Activated naive CD4-positive, alpha-beta T cell treated with anti-CD3 and anti-CD28 coated beads, Interleukin-2, amount 50 U/mL, for 16 hours (primary cell): ENCODE measurements at places on chromosomes 12 and 14.

GRCh38 chr12:7269273-7269672 lies 34.6 kb upstream of the ACSM4 start:
- DNase-seq = no peak

GRCh38 chr12:20342111-20342510 lies 26.2 kb upstream of the PDE3A start:
- DNase-seq = no peak

DNA sequence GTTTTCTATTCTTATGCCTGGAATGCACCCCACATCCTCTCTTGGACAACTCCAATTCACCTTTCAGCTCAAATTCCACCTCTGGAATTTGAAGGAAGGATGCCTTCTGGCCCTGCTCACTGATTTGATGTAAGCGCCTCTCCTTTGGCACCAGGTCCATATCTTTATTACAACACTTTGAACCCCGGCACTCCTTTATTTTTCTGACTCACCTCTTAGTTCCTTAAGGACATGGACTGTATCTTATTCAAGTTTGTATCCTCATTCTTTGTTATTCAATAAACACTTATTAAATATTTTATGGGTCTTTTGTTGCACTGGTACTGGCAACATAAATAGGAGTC lies 3.1 kb downstream of the GALC start:
- DNase-seq = no peak

DNA sequence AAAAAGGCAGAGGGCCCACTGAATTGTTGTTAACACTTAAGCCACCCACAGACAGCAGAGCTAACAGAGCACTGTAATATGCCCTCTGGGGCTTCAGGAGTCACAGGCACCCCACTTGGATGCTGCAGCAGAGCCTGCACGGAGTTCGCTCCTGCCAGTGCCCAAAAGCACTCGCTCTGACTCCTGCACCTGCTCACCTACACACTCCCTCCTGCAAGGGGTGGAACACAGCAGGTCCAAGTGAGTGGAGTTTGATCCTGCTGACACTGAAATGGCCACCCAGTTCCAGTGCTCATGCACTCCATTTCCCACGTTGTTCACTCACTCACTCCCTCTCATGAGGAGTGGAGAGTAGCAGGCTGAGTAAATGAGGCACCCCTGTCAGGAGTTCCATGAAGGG lies 68.8 kb downstream of the OSBPL8 start:
- no peak for DNase-seq
